ENCODE measurements at places on chromosomes 7 and 10.

GRCh38 chr7:45417735-45418134 is 156.4 kb upstream of the ADCY1 start:
- DNase-seq: no peak

DNA sequence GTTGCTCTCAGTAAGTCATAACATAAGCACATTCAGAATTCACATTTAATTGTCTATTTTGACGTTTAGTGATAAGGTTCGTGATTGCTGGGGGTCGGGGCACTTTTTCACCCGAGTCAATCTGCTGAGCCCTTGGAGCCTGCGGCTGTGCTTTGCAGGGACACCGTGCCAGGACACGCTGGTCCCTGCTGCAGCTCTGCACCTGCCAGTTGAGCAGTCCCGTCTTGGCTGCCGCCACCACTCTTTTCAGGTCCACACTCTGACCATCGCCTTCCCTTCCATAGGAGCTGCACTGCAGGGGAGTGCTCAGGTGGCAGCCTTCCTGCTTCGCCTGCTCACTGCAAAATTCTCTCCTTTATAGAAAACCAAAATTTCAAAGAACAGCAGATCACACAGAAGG is 36.4 kb downstream of the CUL1 start:
- DNase-seq: no peak

DNA sequence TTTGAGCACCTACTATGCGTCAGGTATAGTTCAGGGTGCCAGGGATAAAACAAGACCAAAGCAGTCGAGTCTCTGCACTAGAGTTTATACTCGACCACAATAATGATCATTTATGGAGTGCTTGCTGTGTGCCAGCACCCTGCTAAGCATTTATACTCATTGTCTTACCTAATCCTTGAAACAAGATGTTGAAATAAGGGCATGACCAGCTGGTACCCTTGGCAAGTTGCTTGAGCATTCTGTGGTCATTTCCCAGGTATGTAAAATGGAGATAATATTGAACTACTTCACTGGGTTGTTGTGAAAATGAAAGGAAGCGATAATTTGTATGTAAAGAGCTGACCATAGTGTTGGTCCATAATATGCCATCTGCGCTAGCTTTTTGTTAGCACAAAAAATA is 185.4 kb downstream of the CYP26A1 start:
- DNase-seq: no peak

- peak; percentile 39 for DNase-seq
Measured at GRCh38 chr7:50246551-50246950, 58.0 kb upstream of the IKZF1 start.

DNA sequence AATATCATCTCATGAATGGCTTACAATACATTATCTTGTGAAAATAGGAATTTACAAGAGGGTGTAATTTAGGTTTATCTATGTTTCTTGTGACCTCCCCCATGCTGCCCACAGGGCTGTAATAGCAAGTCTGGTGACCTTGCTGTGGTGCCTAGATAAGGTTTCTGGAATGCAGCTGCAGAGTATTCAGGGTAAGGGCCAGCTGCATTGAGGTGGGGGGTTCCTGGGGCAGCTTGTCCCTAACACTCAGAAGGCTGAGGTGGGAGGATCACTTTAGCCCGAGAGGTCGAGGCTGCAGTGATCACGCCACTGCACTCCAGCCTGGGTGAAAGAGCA is 5.3 kb upstream of the DHTKD1 start:
- peak; percentile 96 for DNase-seq

DNA sequence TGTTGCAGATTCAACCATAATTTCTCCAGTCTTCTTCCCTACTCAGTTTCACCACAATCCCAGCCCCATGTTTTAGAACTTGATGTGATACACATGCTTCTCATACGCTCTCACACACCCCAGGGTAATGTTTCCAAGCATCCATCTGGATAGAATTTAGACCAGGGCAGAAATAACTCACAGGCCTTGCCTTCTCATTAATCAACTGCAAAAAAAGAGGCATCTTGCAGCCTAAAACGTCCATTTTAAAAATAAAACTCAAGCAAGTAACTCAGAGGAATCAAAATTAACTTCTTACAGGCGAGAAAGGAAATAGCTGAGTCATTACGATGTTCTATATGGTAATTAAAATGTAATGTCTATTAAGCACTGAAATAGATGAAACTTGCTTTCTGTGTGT is 127.2 kb upstream of the RSU1 start:
- DNase-seq: no peak

- DNase-seq: no peak
Measured at GRCh38 chr7:90201500-90202195, 9.9 kb upstream of the STEAP2 start.

DNA sequence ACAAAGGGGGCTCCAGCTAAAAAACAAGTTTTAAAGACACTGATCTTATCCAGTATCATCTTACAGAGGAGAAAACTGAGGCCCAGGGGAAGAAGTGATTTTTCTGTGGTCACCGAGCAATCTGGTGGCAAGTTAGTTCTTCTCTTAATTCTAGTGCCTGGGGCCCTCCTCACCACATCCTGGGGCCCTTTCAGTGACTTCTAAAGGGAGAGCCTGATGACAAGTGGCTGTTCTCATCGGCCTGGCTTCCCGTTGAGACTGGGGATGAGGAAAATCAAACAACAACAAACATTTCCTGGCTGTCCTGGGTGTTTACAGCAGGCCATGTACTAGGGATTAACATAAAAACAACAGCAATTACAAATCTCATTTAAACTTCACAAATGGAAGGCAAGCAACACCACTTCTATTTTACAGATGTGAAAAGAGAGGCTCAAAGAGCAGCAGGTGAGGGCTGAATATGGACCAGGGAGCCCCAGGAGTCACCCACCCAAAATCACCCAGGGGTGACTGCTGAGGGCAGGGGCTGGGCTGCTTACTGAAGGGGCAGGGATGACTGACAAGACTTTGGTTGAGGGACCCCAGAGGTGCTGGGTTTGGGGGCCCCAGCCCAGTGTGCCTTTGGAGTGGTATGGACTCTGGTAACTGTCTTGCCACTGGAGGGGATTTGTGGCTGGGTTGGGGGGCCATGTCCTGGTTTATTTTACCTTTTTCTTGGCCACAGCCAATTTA is 24.7 kb upstream of the MTPAP start:
- DNase-seq: no peak

DNA sequence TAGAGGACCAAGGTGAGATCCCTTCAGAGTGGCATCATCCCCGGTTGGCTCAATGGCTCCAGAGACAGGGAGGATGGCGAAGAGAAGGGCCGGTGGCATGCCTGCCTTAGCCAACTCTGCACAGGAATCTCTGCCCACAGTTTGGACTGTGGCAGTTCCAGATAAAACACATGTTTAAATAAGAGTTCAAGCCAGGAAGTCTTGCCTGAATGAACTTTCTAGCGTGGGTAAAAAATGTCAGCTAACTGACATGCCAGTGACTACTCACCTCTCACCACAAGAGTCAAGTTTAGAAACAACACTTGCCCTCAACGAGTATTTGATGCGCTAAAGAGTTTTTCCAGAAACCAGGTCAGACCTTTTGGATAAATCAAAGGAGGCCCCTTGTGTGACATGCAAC is 3.0 kb downstream of the NOD1 start:
- no peak for DNase-seq

DNA sequence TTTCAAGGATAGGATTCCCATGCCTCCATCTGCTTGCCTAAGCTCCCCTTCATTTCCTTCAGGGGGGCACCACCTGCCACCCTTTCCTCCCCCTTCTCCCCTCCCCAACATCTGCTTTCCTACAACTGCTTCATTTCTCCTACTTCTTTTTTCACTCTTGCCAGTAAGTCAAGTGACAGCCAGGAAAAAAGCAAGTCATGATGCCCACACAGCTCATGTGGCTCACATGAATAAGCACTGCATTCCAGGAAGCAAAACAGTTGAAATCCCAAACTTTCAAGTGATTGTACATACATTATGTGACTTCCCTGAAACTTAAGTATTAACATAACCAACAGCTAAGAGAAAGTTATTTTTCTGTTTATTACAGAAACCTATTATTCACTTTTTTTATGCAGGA is 78.6 kb downstream of the TNS3 start:
- DNase-seq: peak; percentile 46

GRCh38 chr10:27535317-27535716 is 31.2 kb downstream of the RAB18 start:
- no peak for DNase-seq

DNA sequence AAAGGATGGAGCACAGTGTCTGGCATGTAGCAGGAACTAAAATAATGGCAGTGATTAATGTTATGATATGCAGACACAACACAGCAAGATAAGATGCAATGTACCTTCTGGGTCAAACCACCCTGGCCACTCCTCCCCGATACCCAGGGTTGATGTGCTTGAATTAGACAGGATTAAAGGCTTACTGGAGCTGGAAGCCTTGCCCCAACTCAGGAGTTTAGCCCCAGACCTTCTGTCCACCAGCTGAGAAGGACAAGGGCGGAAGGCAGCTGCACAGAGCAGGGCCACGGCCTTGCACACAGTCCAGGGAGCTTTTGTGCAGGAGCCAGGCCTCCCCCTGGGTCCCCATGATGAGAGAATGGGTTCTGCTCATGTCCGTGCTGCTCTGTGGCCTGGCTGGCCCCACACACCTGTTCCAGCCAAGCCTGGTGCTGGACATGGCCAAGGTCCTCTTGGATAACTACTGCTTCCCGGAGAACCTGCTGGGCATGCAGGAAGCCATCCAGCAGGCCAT is at the start of gene RBP3:
Gene RBP3, plus strand, starts transcription at position 226 of the 514 bp plus-strand sequence. Its CDS starts 122 bp downstream, at position 348.
- DNase-seq: no peak

DNA sequence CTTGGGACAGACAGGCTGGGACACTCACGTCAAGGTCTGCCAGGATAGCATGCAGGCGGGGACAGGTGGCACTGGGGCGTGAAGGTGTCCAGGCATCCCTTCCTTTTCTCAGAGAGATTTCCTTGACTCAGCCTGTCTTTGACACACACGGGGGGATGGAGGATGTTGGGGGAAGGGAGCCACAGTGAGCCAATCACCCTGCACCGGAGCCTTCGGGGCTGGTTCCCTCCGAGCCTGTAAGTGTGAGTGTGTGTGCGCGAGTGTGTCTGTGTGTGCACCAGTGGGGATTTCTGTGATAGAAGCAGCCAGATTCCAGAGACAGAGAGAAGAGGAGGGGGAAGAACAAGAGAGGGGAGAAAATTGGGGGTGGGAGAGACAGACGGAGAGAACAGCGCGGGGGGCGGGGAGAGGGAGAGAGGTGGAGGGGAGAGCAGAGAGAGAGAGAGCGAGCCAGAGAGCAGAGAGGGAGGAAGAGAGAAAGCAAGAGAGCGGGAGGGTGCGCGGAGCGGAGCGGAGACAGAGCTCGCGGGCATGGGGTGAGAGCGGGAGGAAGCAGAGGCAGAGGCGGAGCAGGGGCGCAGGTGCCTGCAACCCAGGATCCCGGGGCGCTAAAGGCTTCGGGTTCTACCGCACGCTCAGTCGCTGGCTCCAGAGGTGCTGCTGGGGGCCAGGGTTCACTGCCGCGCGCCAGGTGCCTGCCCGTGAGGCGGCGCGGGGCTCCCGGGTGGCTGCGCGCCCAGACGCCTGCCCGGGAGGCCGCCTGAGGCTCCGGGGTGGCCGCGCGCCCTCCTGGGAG is 466 bp upstream of the GPR26 start:
- no peak for DNase-seq

DNA sequence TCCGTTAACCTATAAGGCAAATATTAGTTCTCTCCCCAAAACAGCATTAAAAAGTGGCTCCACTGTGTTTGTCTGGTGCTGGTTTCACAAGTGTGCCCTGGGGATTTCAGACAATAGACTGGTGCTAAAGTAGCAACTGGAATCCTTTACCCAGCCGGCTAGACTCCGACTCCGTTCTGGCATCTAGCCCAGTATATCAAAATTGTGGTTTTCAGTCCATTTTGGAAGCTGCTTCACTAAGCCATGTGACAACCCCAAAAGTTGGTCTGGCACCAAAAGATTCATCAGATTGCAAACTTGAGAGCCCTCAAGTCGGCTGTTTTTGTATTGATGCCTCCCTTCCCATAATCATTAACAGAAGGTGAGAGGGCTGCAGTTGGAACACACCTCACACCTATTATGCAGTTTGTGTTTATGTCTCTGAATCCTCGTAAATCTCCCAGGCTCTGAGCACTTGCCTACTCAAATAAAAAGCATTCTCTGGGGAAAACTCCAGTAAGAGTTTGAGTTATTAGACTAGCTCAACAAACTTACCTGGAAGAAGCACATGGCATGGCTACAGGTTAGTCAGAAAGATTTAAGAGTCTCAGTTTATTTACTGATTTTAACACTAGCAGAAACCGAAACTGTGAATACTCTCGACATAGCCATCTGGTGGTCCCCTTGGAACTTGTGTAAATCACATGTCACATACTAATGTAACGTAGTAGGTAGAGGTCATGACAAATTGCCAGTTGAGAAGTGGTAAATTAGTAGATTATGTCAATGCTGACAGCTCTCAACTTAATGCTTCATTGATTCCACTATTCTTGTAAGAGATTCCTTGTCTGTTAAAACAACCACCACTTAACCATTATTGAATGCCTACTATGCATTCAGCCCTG is 14.8 kb upstream of the WNT16 start:
- DNase-seq: no peak

- DNase-seq: no peak
Measured at GRCh38 chr7:142876991-142877910, 8.3 kb downstream of the TRPV6 start.

GRCh38 chr7:5679813-5680473 is 101.5 kb downstream of the RNF216 start:
- DNase-seq: no peak

- DNase-seq: no peak
Measured at GRCh38 chr7:99033765-99034164, 110.1 kb downstream of the SMURF1 start.

DNA sequence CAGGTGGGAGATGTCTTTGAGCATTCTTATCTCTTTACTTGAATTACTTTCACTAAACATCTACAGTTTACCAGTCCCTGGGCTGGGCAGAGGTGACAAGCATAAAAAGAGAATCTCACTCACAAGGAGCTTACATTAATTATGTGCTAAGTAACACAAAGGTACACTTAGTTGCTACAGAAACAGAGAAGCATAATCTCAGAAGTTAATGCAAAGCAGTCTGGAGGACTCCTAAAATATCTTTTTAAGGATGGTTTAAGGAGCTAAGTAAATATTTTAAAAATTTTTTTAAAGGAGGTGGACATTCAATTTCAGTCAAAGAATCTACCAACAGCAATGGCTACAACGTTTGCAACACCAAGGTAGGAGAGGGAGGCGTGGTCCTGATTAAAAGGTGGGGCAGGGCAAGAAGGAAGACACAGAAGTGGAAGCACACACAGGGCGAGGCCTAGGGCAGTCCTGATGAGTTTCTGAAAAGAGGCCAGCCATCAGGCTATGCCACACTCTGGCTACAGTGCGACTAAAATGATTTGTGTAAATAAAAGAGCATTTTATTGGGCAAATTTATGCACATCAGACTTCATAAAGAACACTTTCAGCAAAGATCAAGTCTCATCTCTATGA is 5.3 kb downstream of the LARP4B start:
- no peak for DNase-seq

GRCh38 chr10:52032681-52033629 is 281.1 kb upstream of the DKK1 start:
- no peak for DNase-seq

GRCh38 chr10:126175641-126176262 is 212.5 kb downstream of the ADAM12 start:
- DNase-seq: no peak
